Right ventricle myocardium superior (tissue), 1 donor: ENCODE measurements at places on chromosomes 12 and 14.

GRCh38 chr14:31834616-31835015, 242.5 kb upstream of the ARHGAP5 start:
- DNase-seq, result no peak

- DNase-seq, result no peak
Observed at GRCh38 chr12:64992641-64993040, 128.5 kb downstream of the WIF1 start.

GRCh38 chr14:96926001-96926400, 128.8 kb downstream of the VRK1 start:
- DNase-seq, result no peak

DNA sequence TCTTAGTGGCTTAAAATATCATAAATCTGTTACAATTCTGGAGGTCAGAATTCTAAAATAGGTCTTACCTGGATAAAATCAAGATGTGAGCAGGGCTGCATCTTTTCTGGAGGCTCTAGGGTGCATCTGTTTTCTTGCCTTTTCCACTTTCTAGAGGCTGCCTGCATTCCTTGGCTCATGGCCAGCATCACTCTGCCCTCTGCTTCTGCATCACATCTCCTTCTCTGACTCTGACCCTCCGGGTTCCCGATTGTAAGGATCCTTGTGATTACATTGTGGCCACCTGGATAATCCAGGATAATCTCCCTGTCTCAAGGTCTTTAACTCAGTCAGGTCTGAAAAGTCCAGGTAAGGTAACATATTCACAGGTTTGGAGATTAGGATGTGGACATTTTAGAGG, 11.0 kb upstream of the BMP4 start:
- DNase-seq, result no peak

DNA sequence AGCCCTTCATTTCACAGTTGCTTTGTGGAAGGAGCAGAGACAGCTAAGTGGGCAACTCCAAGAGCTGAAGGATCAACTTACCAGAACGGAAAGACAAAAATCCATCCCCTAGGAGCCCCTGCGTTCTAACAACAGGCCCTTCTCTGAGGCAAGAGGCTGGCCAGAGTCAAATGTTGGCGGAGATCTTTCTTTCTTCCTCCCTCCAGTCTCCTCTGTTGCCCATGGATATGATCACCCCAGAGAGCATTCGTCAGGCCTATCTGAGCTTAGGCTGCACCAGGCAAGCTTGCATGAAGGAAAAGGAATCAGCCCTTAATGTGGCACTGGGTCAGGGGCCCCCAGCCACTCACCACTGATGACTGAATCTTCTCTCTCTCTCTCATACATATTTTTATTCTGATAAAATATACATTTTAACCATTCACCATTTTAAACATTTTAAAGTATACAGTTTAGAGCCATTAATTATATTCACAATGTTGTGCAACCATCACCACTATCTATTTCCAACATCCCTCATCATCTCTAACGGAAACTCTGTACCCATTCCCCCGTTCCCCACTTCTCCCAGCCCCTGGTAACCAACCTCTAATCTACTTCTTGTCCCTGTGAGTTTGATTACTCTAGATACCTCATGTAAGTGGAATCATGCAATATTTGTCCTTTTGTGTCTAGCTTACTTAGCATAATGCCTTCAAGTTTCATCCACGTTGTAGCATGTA, 52.9 kb upstream of the CCND2 start:
- no peak for DNase-seq

GRCh38 chr12:124777399-124778372, 86.0 kb downstream of the SCARB1 start:
- DNase-seq, result no peak

GRCh38 chr14:104352493-104353220, 214.3 kb downstream of the KIF26A start:
- peak; percentile 22 for DNase-seq

DNA sequence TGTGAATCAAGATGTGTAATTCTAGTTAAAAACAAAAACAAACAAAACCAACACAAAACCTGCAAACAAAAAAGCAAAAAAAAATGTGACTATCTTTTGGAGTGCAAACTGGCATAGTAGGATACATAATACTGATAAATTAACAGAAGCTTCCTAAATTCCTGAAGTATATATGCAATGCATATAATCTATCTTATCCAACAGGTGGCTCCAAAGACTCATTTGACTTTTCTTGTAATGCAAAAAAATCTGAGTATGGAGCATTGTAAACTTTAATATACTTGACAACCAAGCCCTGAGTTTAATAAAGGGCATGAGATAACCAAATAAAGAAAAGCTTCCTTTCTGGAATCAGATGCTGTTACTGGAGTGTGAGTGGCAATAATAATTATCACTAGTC, 1003.6 kb downstream of the FSCB start:
- DNase-seq, result no peak

GRCh38 chr12:93139028-93139665, 210.1 kb upstream of the EEA1 start:
- no peak for DNase-seq

- no peak for DNase-seq
Observed at GRCh38 chr12:8508910-8509841, 4.1 kb upstream of the CLEC4D start.

GRCh38 chr12:110436231-110436630, 13.9 kb downstream of the ARPC3 start:
- no peak for DNase-seq

GRCh38 chr12:93879476-93880421, 202.6 kb downstream of the CRADD start:
- no peak for DNase-seq

- peak; percentile 26 for DNase-seq
Observed at GRCh38 chr12:91923864-91924263, 221.8 kb downstream of the BTG1 start.

GRCh38 chr12:81221681-81222080, 143.8 kb downstream of the ACSS3 start:
- no peak for DNase-seq

- DNase-seq, result no peak
Observed at GRCh38 chr14:22671622-22672021, 27.5 kb upstream of the OR6J1 start.

GRCh38 chr14:91229743-91230200, 14.7 kb downstream of the GPR68 start:
- DNase-seq, result no peak

DNA sequence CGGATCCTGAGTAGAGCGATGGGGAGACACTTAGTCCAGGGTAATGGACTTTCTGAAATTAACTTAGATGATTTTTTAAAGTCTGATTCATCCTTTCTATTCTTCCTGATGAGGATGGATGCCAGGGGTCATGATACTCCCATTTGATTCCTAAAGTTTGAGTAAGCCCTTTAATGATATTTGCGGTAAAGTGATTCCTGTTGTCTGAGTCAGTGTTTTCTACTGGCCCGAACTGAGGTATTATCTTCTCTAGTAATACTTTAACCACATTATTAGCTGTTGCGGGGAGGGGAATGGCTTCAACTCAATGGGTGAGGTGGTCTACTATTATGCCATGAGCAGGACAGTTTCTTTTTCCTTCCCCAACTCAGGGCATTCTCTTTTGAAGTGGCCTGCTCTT, 111.6 kb downstream of the RIN3 start:
- no peak for DNase-seq

DNA sequence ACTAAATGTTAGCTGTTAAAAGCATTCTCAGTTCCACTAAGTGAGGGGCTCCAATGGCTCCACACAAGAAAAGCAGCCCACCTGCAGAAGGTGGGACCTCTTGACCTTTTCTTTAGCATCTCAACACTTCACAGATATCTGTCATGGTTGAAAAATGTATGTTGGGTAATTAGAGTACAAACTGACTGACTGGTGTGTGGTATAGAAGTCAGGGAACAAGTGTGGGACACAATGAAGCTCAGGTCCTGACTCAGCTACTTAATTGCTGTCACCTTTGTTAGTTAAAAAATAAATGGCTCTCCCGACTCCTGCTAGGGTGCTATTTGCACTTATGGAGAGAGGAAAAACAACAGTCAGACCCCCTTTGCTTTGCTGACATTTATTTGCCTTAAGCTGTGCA, 299.0 kb downstream of the TTC6 start:
- no peak for DNase-seq

GRCh38 chr12:66235626-66236281, 46.7 kb downstream of the IRAK3 start:
- DNase-seq, result no peak

GRCh38 chr12:131818821-131819585, 9.2 kb upstream of the MMP17 start:
- no peak for DNase-seq

DNA sequence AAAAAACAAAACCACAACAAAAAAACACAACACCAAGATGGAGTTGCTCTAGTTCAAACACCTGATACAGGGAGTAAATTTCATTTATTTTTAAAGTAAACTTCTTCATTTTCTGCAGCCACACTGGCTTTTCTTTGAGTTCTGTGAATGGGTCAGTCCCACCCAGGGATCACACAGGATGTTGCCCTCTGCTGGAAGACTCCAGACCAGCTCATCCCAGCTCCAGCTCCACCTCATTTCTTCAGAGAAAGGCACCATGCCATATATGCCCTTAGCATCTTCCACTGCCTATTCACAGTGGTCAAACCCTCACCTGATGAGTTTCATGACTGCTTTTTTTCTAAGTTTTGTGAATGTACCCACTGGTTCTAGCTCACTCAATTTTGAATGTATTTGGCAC, 8.0 kb downstream of the GLIPR1 start:
- no peak for DNase-seq

DNA sequence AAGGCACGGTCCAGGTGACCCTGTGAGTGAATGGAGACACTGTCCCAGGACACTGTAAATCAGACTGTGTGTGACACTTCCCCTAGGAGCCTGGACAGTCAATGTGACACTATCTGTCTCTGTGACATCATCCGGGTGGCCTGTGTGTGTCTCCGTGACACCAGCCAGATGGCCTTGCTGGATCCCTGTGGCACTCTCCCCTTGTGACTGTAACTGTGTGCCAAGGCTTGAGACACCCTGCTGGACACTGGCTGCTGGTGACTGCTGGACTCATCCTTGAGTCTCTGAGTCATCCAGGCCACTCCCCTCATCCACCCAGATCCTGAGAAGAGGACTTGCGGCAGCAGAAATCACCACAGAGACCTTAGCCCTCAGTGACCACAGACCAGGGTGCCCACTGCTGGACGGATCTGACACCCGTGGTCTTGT, 51.6 kb downstream of the MVK start:
- peak; percentile 44 for DNase-seq

GRCh38 chr12:113996026-113996425, 29.9 kb upstream of the RBM19 start:
- no peak for DNase-seq

- no peak for DNase-seq
Observed at GRCh38 chr14:74653386-74654138, 41.5 kb upstream of the LTBP2 start.

DNA sequence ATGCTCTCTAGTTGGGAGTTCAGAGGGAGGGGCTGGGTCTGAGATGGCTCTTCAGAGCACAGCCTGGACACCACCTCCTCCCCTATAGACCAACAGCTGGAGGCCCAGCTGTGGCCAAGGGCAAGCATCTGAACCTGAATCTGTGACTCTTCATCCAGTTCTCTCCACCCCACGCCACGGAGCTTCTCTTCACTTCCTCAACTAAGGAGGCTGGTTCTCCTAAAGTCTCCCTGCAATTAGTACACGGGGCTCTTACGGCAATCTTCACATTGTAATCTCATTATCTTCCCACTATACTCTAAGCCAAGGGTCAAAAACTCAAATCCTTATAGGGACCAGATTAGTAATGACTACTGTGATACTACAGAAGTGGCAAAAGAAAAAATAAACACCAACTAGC, 9.8 kb downstream of the NRDE2 start:
- DNase-seq, result no peak
